ENCODE measurements at places on chromosomes 16 and 17.
A peak's percentile ranks its signal among the peaks of the same experiment; 100 is the strongest.

- no peak for DNase-seq
Measured at GRCh38 chr17:28811651-28812090, 30.9 kb downstream of the FAM222B start.

GRCh38 chr17:64777415-64778239 lies 115.5 kb upstream of the SMURF2 start:
- no peak for DNase-seq

GRCh38 chr17:31467502-31468256 lies 76.2 kb downstream of the RAB11FIP4 start:
- DNase-seq, result no peak

- no peak for DNase-seq
Measured at GRCh38 chr17:31672161-31672819, 186.8 kb downstream of the COPRS start.

DNA sequence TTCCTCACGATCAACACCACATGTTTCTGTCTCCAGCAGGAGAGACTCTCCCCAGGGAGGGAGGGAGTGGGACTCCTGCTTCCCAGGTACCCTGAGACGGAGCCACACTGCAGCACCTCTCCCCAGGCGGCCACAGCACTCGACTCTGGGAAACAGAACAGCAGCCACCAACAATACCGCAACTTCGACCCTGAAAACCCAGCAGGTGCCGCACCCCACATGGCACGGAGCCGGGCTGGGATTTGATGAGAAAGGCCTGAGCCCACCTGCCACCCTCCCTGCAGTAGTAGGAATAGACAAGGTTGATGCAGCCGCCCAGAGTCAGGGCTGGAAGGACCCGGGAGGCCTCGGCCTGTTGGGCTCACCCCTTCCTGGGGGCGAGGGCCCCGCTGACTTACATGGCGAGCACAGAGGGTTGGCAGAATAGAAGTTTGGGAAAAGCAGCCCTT lies 14.4 kb downstream of the GALNS start:
- DNase-seq, result no peak

DNA sequence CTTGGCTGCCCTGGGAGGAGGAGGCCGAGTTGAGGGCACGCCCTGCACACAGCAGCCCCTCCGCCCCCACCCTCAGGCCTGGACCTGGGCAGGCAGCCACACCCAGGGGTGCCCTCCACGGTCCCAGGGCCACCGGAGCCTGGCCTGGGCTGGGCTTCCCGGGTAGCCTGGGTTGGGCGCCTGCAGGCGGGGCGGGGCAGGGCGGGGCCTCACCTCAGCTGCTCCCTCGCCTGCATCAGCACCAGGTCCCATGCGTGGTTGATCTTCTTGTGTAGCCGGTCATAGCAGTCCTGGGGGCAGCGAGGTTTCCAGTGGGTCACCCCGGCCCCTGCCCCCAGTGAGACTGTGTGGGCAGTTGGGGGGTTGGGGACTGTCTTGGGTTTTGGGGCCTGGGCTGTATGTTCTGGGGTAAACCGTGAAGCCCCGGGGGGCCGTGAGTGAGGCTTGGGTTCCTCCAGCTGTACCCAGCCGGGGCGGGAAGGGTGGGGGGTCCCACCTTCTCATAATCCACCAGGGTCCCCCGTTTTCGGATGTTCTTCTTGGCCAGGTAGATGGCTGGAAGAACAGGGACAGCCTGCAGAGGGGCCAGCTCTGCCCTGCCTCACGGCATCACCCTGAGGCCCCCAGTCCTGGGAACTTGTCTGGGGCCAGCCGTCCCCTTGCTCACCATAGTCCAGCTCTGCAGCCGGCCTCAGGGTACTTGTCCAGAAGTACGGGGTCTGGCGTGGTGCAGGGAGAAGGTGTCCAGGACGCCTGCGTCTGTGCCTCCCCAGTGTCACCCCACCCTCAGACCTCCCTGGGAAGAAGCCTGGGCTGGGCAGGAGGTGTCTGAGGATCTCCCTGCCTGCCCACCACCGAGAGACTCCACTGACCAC lies 2.0 kb downstream of the RGS11 start:
- no peak for DNase-seq

DNA sequence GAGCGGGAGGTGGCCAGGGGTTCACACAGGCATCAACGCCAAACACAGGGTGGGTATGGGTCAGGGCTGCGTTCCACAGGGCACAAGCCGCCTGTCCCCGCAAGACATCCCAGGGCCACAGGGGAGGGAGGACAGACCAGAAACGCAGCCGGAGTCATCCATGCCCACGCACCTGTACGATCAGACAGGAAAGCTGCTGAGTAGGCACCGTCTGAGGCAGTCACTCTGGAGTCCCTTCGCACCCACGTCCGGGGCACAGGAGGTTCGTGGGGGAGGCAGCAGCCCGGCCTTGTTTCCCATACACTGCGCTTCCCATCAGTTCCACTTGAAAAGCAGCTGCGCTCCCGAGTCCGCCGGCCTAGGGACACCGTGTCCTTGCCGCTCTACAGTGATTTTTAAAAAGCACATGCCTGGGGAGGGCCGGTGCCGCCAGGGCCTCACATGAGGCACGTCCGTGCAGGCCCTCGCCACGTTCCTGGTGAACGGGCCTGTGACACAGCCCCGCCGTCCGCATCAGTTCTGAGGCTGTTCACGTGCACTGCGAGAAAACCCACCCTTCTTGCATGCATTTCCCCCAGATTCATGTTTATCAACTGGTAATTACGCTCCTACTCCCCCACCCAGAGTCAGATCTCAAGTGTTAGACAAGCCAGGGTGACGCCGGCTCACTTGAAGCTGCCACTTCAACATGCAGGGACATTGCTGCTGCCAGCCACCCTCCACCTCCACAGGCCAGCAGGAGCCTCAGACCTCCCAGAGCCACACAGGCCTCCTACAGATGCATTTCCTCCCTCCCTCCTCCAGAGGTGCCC lies 34.8 kb downstream of the WDR45B start:
- no peak for DNase-seq

- DNase-seq, result no peak
Measured at GRCh38 chr17:50177983-50178834, 12.4 kb downstream of the SGCA start.

GRCh38 chr17:4365103-4365627 lies 1.3 kb downstream of the UBE2G1 start:
- DNase-seq, result peak; percentile 89

Data from stimulated activated CD8-positive, alpha-beta memory T cell treated with anti-CD3 and anti-CD28 coated beads, Interleukin-7, amount 100 ng/mL, for 48 hours (primary cell).